Stimulated activated CD4-positive, alpha-beta T cell treated with anti-CD3 and anti-CD28 coated beads, Interleukin-1b, Interleukin-23, amount 100 ng/mL, for 48 hours (primary cell): ENCODE measurements at places on chromosomes 3 and 15.
A peak's percentile ranks its signal among the peaks of the same experiment; 100 is the strongest.

DNA sequence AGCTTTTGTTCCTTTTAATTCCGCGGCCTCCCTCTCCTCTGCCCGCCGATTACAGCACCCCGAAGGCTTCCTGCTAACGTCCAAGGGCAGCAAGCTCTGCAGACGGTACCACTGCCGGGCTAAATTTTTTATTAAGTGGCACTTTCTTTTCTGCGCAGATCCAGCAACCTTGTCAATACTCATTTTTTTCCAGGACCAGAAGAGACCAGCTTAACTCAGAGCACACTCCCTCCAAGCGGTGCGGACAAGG is 542 bp upstream of the MEIS2 start:
- no peak for DNase-seq

GRCh38 chr15:68715111-68715510 is 105.6 kb downstream of the ANP32A start:
- DNase-seq: no peak

- DNase-seq: no peak
These were observed 92.6 kb upstream of the ZBTB20 start for GRCh38 chr3:115239717-115240116.

GRCh38 chr3:72938471-72939265 is 50.8 kb downstream of the GXYLT2 start:
- DNase-seq: peak; percentile 13

DNA sequence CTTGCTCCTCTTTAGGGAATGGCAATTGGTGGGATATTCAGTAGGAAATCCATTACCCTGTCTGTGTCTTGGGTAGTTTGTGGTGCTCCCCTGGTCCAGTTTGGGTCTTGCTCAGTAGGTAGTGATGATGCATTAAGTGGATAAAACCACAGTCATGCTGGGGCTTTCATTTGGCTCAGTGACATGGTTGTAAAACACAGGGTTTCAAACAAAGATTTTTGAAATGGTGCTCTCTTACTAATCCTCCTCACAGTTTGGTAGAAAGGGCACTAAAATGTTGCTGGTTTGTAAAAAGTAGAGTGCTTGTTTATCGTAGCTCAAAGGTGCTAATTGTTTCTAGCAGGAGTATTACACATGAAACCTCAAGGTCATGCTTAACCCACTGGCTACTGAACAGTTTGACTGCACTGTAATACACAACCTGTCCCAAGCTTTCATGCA is 22.9 kb downstream of the BBX start:
- no peak for DNase-seq

DNA sequence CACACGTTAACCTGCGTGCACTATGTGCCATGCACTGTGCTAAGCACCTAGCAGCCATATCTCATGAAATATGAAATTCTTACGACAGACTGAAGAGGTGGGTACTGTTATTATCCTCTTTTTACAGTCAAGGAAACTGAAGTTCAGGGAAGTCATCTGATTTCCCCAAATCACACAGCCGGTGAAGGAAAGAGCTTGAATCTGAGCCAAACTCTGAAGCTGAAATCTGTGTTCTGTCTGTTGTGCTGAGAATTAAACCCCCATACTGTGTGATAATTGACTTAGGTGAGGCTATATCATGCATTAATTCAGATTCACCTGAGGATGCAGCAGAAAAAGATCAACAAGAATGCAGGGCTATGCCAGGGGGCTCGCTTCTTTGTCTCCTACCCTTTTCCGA is 475 bp downstream of the FAM107A start:
- no peak for DNase-seq

DNA sequence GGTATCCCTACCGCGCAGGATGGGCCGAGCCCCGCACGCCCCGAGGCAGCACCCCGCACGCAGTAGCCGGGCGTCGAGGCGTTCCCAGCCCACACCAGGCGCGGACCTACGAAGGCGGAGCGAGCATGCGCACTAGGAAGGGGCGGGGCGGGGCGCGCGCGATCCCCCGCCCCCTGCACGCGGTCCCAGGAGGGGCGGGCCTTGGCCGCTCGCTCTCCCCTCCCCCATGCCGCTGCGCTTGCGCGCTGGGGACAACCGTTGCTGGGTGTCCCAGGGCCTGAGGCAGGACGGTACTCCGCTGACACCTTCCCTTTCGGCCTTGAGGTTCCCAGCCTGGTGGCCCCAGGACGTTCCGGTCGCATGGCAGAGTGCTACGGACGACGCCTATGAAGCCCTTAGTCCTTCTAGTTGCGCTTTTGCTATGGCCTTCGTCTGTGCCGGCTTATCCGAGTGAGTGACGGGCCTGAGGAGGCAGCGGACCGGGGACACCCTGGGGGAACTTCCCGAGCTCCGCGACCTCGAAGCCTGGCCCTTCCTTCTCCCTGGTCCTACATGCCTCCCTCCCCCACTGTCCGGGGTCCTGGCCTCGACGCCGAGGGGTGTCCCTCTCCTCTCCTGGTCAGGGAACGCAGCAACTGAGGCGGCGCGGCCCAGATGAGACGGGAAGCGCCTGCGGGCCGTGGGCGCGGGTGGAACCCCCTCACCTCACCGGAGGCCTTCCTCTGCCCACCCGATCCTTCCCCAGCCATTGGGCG is at the start of gene SPESP1:
Gene SPESP1 (plus strand): TSS at position 258 of the 755 bp plus-strand sequence. CDS start 129 bp downstream, at position 387.
- peak; percentile 47 for DNase-seq

GRCh38 chr3:86737517-86737916 is 253.4 kb downstream of the VGLL3 start:
- DNase-seq: no peak

- DNase-seq: no peak
These were observed 255.8 kb upstream of the CDIN1 start for GRCh38 chr15:36323615-36324014.

- DNase-seq: peak; percentile 50
These were observed 110.8 kb upstream of the ATP11B start for GRCh38 chr3:182682263-182683241.

- DNase-seq: no peak
These were observed 10.6 kb downstream of the RAB6B start for GRCh38 chr3:133884887-133885711.

GRCh38 chr3:99549957-99550603 is 88.3 kb upstream of the COL8A1 start:
- DNase-seq: no peak

DNA sequence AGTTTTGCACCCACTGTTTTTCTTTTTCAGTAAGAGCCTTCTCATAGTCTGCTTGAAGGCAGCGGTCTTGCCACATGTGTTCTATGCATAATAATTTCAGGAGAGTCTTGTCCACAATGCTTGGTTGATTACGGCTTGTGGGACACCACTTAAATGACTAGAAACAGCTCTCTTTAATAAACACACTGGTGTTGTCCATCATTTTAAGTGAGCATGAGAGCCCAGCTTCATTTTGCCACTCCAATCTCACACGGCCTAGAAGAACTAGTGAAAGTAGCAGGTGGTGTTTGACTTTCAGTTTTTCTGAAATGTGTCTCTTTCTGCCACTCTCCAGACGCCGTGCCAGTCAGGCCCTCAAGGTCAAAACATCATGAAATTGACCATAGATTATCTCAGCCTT is 292.1 kb downstream of the LPP start:
- DNase-seq: no peak

DNA sequence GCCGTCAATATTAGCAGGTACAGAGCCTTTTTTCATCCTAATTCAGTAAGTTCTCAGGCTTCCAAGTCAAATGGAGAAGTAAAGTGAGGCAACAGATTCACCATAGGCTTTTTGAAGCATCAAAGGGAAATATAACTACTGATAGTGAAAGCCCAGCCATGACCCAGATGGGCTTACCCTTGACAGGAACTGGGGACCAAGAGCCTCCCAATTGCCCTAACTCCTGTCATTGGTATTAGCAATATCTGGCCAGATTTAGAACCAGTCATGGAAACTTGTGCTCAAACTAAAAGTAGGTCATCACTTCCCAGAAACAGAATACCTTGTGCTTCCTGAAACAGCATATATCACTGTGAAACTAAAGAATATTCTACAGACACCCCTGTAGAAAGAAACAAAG is 33.0 kb downstream of the NME9 start:
- peak; percentile 69 for DNase-seq

DNA sequence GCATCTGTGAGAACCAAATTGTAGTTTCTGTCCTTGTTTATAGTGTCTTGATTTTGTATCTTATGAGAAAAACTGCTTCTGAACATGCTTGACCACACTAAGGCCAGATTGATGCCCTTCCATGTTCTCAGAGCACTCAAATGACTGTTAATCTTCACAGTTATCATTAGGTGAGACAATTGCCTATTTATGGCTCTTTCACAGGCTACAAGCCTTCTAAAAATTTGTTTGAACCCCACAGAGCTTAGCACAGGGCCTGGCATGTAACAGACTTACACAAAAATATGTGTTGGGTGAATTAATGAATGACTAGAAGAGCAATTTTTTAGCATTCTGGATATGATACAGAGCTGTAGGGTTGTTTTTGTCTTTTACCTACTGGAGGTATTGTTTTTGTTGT is 43.1 kb downstream of the BTLA start:
- DNase-seq: no peak

DNA sequence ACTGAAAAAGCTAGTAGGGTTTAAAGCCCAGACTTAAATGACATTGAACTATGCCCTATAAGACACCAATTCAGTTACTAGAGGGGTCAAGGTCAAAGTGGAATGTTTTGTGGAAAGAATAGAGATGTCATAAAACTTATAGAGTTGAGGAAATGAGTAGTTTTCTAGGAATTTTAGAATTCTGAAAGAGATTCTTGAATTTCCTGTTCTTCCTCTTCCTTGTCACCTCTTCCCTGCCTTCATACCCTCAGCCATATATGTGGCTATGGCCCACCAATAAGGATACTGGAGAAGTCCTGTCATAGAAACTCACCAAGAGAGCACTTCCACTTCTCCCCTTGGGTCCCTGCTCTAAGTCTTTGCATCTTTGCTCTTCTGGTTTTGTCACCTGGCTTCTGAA is 104.9 kb upstream of the TGFBR2 start:
- DNase-seq: no peak
